Sciatic nerve (tissue), 2 donors: ENCODE measurements at places on chromosomes 12 and 14. TPM values are rescaled to one million over a fixed set of nuclear protein-coding genes. Genes with fewer than 3 reads are reported as not detected.

- no peak for DNase-seq
Measured at GRCh38 chr12:39199351-39199750, 243.6 kb downstream of the KIF21A start.

- DNase-seq: no peak
Measured at GRCh38 chr12:9971181-9971580, at the start of gene CLEC12A. Gene CLEC12A (plus strand): TSS chr12:9971409. CDS start chr12:9971597, 188 bp downstream.

GRCh38 chr12:72444125-72444524, 172.0 kb downstream of the TRHDE start:
- no peak for DNase-seq

DNA sequence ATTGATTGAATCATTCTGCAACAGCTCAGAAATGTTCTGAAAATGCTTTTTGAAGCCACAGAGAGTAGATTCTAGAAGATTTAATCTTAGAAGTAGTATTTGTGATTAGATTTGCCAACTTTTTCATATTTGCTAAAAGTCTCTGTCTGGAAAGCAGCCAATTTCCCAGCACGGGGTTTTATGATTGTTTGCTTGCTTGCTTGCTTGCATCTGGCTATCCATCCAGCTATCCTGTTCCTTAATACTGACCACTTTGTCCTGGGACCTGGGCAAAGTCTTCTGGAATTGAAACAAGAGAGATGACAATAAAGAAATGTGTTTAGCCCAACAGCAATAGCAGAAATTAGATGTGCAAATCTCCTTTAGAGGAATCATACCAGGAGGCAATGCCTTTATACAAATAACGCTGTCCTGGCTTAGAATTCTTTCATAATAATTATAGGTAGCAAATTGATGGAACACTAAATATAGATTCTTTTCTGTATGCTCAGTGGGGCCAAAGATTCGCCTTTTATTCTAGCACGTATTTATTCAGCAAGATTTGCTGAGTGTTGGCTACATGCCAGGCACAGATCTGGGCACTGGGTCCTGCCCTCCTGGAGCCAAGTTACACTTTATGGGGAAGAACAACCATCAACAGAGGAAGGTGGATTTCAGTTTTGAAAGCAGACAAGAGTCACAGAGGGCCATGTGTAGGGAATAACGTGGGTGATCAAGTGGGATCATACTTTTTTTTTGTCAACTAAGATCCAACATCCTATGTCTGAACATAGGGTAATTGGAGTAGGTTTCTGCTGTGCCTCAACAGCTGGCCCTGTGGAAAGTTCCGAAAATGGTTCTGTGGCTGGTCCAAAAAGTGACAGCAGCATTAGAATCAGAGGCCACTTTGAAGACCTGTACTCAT, 25.3 kb downstream of the MYBPC1 start:
- no peak for DNase-seq

- peak; percentile 54 for DNase-seq
Measured at GRCh38 chr12:131221061-131221956, 267.6 kb downstream of the ADGRD1 start.

DNA sequence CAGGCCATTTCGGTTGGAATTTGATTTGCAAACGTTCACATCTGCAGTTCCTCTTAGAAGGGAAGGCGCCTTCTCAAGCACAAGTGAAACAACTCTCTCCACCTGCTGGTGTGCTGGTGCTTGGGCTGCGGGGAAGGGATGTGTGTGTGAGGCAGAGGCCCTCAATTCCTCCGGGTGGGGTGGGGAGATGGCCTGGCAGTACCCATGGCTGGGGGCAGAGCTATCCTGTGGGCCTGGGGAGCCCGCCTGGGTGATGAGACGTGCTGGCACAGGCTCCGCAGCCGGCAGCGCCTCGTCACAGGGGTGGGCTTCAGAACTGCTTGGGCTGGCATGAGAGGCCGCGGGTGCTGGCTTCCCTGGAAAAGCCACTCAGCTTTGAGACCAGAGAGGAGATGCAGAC, 28.9 kb upstream of the TDRD9 start:
- no peak for DNase-seq

GRCh38 chr12:114265036-114265435, 140.9 kb downstream of the TBX5 start:
- DNase-seq: no peak

DNA sequence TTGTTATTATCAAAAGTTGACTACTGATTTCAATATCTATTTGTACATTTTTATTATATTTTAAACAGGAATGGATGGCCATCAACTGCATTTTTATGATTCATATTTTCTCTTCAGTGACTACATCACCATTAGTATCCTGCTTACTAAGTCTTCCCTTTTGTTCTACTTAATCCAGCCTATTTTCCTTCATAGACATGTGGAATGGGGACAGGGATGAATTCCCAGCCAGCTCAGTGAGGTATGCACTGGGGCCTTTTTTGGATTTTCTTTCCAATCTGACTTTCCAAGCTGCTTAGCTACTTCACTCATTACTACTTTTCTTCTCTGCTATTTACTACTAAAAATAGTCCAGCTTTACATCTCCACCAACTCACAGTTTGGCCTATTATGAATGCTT, 38.4 kb downstream of the AKAP6 start:
- DNase-seq: no peak

- no peak for DNase-seq
Measured at GRCh38 chr12:121801595-121802484, 2.0 kb upstream of the SETD1B start.

GRCh38 chr12:67772267-67773169, 124.0 kb downstream of the DYRK2 start:
- no peak for DNase-seq

GRCh38 chr14:39015360-39015961, 87.6 kb downstream of the SEC23A start:
- DNase-seq: no peak

GRCh38 chr12:99847936-99848335, 136.8 kb downstream of the ANKS1B start:
- no peak for DNase-seq

DNA sequence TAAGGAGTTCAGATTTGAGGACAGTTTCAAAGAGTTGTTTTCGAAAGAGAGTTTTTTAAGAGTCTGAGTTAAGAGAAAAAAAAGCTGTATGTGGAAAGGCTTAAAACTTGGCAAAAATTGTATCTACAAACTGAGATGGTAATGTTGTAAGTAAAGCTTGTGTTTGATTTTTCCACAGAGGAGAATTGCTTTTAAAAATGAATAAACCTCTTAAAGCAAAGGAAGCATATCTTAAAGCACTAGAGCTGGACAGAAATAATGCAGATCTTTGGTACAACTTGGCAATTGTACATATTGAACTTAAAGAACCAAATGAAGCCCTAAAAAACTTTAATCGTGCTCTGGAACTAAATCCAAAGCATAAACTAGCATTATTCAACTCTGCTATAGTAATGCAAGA, 50.3 kb downstream of the TMTC3 start:
- no peak for DNase-seq

GRCh38 chr14:68232300-68233055, 412.9 kb downstream of the RAD51B start:
- peak; percentile 63 for DNase-seq

GRCh38 chr14:85071447-85071846, 458.5 kb upstream of the FLRT2 start:
- no peak for DNase-seq

DNA sequence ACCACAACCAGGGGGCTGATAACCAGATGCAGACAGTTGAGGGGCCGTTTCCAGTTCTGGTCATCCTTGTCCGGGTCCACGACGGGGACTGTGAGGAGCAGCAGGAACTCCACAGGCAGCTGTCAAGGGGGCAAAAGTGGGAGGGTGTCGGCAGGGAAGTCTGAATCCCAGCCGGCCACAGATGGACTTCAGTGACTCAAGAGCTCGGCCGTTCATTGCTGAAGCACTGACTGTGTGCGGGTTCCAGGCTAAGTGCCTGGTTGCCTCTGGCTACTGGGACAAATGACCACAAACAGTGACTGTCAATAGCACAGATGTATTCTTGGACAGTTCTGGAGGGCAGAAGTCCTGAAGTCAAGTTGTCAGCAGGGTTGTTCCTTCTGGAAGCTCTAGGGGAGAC, 19.6 kb downstream of the SLC8B1 start:
- no peak for DNase-seq

GRCh38 chr12:3116106-3116844, 39.1 kb downstream of the TSPAN9 start:
- DNase-seq: no peak

DNA sequence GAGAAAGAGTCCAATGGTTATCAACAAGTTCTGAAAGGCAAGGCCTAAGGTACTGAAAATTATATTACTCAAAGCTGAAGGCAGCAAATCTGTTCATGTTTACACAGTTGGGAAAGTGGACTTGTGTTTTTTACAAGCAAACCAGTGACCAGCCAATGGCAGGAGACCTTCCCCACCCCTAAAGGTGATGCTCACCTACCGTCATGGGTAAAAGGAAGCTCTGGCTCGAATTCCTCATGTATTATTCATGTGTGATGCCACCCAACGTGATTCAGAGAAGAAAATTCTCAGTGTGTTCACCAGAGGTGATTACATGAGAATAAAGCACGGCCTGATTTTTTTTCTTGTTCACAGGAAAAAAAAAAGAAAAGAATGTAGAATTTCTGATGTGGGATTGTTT, 1161.2 kb upstream of the SEL1L start:
- no peak for DNase-seq

Gene FAM90A1
- not detected for total RNA-seq

Gene POTEM
- total RNA-seq: not detected

Gene NRL
- total RNA-seq: 2.9 TPM

Gene ARHGEF25
- total RNA-seq: 61.3 TPM

Gene CD27
- 0.58 TPM for total RNA-seq

Gene NFYB
- 47.9 TPM for total RNA-seq
